Activated CD4-positive, alpha-beta T cell treated with anti-CD3 and anti-CD28 coated beads, Interleukin-2, amount 50 U/mL, for 4 hours (primary cell): ENCODE measurements at places on chromosomes 5 and 9.

DNA sequence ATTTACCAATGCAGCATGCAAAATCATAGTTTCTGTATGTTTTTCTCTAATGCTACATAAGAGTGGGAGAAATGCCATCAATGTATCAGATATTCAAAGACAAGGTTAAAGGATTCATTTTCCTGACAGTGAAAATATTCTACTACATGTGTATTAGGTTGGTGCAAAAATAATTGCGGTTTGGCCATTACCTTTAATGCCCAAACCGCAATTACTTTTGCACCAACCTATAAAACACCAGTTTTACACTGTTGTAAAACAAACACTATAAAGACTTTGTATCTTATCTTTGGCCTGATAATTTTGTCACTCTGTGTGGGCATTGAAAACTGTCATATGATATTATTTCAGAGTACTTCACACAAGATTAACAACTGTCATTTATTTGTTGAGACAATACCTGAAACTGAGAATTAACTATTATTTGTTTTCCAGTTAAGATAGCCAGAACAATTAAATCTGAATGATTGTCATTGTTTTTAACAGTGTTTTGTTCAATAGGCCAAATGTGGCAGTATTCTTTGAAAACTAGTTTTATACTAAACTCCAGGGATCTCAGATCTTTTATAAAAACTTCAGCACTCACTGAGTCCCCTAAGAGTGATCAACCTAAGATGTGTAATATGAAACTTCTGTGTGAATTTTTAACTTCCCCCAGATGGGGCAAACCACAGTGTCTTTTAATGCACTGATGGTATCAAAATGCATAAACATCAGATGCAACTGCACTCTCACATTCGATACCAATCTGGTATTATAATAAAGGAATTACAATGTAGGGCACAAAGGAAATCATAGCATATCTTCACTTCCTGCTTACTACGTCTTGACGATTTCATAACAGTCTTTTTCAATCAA, 53.8 kb upstream of the FBN2 start:
- no peak for DNase-seq

GRCh38 chr5:81629986-81630385, 120.9 kb downstream of the SSBP2 start:
- DNase-seq = no peak

DNA sequence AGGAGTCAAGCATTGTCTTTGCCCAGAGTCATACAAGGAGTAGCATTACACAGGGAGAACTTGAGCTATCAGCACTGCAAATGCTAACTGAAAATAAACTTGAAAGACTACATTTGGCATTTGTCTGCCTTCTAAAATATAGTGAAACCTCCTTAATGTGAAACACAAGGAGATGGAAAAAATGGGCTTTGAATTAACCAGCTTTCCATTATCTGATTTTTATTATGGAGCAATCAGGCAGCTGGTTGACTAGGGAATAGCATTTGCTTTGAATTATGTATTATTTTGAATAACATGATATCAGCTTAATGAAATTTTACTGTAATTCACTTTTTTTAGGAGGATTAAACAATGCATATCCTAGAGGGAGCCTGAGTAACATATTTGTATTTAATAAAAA, 130.8 kb downstream of the GDNF start:
- DNase-seq = no peak

DNA sequence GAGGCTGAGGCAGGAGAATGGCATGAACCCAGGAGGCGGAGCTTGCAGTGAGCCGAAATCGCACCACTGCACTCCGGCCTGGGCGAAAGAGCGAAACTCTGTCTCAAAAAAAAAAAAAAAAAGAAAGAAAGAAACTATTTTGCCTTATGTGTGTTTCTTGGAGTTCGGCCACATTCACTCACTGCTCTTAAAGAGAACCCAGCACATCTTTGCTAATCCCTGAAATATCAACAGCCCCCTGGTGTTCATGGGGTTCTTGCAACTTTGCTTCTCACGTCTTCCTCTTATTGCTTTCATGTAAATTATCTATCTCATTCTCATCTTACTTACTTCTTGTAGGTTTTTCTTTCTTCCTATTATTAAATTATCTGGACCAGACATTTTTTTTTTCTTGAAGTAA, 126.3 kb upstream of the ASTN2 start:
- no peak for DNase-seq

- DNase-seq = no peak
Observed at GRCh38 chr5:137492331-137492730, 6.8 kb downstream of the SPOCK1 start.
